Keratinocyte (primary cell): ENCODE measurements at places on chromosomes 5 and 9.
A peak's percentile ranks its signal among the peaks of the same experiment; 100 is the strongest.

GRCh38 chr5:14264605-14265316 is 121.6 kb downstream of the TRIO start:
- DNase-seq, result peak; percentile 82

DNA sequence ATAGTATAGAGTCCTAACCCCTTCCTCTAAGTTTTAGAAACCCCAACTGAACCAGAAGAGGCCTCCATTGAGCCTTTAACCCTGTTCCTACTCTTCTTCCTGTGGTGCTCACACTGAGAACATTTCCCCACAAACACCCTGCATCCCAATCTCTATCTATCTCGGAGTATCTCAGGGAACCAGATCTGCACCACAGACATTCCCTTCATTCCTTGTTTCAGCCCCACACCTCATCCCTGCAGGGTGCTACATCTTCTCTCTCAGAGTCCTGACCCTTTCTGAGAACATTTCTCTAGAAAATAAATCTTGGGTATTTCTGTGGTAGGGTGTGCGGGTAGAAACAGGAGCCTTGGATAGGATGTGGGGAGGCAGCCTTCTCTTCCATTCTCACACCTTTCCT is 507.8 kb downstream of the PDE4D start:
- DNase-seq, result no peak

- no peak for DNase-seq
Observed at GRCh38 chr5:168319774-168320173, 28.3 kb downstream of the WWC1 start.

DNA sequence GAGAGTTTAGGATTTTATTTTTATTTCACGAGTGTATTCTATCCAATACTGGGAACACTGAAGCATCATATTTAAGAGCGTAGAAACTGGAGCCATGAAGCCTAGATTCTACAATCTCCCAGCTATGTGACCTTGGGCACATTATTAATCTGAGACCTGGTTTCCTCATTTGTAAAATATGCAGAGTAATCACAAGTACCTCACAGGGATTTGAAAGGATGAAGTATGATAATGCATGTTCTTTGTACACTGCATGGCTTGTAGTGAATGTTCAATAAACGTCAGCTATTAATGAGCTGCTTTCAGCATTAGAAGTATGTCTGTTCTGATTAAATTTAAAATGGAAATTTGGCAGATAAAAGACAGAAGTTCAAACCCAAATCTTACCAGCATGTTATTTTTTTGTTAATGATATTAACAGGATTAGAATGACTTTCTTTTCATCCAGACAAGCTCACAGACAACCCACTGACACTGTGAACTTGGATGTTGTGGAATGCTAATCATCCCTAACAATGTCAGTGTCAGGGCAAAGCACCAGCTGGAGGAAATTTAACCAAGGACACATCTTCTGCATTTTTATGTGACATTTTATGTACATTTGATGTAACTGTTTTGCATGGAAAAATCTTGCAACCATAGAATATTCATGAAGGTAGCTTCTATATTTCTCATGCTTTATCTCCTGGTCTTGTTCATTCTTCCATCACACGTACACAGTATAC is 27.1 kb upstream of the CTXN3 start:
- DNase-seq, result no peak

GRCh38 chr9:14932231-14932630 is 22.0 kb upstream of the FREM1 start:
- DNase-seq, result no peak

GRCh38 chr5:90477073-90477472 is 2.4 kb downstream of the POLR3G start:
- DNase-seq, result no peak

DNA sequence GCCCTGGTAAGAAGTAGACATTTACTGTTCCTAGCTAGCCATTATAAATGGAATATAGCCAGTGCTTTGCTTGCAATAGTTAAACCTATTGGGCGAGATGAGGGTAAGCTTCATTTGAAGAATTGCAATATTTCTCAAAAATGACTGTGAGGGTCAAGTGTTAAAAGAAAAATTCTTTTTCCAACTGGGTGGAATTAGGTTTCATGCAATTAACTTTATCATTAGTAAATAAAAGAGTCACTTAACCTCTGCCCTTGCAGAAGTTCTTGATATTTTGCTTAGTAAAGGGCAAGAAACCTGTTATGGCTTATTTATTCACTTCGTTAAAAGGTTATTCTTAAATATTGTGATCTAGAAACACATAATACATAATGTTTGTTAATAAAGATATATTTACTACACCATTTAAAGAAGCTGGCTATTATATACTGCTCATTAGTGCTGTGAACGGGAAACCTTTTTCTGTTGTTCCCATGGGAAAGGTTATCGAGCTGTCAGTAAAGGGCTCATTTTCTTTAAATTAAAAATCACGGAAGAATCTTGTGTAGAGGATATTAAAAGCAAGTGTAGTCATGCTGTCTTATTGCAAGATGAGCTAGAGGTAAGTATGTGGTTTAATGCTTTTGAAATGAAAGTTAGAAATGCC is 370.5 kb downstream of the CSNK1G3 start:
- no peak for DNase-seq

DNA sequence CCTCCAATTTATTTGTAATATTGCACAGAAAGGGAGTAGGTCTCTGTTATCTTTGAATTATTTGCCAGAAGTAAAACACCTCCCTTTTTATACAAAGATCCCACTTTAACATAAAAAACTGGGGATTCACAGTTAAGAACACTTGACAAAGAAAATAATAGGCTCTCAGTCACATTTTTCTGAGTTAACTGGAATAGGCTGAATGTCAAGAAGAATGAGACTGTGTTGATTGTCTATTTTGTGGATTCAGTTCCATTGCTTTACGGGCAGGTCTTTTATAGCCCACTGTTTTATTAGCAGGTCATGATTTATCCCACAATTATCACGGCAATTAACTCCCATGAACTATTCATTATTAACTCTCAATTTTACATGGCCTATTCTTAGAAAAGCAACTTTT is 427.4 kb downstream of the CTNND2 start:
- no peak for DNase-seq
